ENCODE measurements at places on chromosomes 1 and 21.

DNA sequence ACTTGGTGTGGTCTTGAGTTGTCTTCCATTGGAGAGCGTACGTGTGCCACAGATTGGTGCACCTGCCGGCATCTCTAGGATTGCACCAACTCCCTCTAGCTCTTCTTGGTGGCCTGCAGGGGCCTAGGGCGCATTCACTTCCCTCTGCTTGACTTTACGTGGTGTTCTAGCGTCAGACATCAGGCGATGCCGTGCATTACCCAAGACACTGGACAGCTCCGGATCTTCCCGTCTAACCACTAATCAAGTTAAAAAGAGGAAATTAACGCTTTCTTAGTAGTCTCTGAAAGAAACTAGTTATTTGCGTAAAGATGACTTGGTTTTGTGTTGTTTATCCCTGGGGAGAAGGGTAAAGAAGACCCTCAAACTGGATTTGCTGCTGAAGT is 510 bp upstream of the IL10RB start:
- DNase-seq, result no peak

- DNase-seq, result no peak
Observed at GRCh38 chr1:245212221-245212710, 57.5 kb downstream of the KIF26B start.

DNA sequence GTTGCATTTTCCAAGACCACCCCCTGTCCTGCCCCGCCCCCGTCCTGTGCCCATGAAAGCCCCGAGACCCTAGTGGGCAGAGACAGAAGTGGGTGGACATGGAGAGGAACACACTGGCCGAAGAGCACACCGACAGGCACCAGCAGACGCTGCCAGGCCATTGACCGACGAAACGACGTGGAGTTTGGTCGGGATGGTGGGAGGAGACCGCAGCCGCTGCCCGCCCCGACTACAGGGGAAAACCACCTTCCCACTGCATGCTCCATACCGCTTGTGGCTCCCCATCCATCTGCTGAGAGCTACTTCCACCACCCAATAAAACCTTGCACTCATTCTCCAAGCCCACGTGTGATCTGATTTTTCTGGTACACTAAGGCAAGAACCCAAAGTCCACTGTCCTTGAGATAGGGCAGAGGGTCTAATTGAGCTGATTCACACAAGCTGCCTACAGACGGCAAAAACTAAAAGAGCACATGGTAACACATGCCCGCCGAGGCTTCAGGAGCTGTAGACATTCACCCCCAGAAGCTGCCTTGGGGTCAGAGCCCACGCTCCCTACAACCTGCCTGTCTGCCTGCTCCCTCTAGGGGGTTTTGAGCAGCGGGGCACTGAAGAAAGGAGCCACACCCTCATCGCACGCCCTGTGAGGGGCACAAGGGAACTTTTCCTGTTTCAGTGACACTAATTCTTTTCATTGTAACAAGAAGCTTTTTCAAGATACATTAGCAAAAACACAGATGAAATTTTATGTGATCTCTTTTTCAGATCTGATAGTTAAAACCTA is 81.2 kb upstream of the RAB3GAP2 start:
- no peak for DNase-seq

DNA sequence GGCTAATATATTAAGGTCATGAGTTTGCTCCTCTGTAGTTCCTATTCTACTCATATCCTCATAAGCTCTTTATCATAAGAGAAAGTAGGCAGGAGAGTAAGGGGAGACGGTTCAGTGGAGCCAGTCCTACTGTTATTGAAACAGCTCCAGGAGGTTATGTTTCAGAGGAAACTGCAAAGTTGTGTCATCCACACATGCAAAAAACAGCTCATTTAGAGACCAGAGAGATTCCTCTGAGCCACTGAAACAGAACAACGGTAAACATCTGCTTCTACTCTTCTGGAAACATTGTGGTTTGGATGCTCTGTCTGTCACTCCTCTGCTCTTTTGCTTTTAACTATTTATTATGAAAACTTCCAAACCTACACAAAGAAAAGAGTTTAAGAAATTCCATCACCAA is 66.3 kb upstream of the PPP2R5A start:
- no peak for DNase-seq

DNA sequence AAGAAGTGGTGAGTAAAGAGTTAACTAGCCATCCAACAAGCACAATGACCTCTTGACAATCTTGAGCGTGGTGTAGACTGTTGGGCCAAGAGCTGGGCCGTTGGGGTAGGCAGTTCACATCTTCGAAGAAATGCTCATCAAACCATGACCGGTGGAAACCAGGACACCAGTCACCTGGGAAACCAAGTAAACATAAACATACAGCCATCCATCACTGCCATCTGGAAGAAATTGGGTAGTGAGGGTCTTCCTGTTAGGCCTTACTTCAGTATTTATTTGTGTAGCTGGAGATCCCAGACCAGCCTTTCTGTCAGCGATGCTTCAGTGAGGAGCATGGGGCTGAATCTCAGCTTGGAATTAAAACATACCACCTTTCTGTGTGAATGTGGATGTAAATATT is 108.1 kb upstream of the HAO2 start:
- no peak for DNase-seq

- DNase-seq, result no peak
Observed at GRCh38 chr1:91617285-91617765, 116.7 kb downstream of the CDC7 start.

GRCh38 chr1:10640843-10641553 is 155.4 kb downstream of the CASZ1 start:
- no peak for DNase-seq

DNA sequence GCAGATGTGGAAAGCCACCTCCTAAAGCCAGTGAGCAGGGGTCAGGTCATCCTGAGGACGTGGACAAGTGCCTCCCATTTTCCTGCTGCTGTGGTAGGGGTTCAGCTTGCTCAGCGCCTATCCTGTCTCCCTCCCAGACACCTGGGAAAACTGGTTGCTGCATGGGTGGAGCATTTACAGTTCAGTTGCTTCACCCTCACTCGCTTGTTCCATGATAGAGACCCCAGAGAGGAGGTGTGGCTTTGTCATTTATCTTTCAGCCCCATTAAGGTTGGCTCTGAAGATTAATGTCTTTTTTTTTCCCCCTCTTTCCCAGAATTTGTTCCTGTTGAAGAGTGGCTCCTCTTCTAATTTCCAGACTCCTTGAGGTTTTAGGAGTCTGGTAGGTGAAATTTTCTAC is 9.2 kb downstream of the VANGL1 start:
- no peak for DNase-seq

GRCh38 chr1:225437710-225438437 is 10.0 kb upstream of the LBR start:
- no peak for DNase-seq

DNA sequence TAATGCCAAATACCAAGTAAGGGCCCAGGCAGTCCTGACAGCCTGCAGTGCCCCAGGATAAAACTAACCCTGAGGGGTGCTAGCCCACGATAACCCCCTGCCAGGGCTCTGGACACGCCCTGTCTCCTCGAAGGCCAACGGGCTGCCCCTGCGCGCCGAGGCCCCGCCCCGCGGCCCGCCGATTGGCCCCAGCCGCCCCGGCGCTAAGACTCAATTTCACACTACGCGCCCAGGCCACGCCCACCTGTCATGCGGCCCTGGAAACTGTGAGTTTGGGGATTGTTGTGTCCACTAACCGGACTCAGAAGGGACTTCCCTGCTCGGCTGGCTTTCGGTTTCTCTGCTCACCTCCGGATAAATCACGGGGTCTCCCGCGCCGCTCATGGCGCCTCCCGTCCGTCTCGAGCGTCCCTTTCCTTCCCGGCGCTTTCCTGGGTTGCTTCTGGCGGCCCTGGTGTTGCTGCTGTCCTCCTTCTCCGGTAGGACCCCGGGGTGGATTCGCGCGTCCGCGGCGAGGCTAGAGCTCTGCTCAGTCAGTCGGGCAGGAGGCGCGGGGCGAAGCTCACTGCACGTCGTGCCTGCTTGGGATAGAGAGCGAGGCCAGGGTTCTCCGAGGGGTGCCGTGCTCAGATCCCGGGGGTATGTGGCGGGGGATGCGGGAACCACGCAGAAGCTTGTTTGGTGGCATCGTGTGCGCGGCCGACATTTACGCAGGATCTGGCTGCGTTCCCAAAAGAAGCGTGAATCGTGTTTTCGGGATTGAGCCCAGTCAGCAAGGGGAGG is at the start of gene CR1L:
TSS of gene CR1L (plus strand) at position 282 of the 783 bp plus-strand sequence. CDS start at position 383, 101 bp downstream.
- no peak for DNase-seq

DNA sequence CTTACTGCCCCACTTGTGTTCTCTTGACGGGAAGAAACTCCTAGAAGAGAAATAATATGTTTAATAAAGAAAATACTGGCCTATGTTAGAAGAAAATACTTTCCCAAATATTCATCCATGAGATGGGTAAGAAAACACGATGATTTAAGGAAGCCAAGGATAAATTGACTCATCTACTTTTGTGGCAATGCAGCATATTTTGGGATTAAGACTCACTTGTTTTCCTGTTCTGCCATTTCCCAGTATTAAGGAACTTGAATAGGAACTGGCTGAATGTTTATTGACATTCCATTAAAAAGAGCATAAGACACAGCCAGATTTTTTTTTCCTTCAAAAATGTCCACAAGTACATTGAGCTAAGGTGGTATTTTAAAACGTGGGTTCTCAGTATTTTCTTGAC is 10.9 kb upstream of the ADAMTS5 start:
- no peak for DNase-seq

- no peak for DNase-seq
Observed at GRCh38 chr1:41504114-41505035, 19.9 kb upstream of the EDN2 start.

- no peak for DNase-seq
Observed at GRCh38 chr1:223456747-223457146, 63.5 kb downstream of the CCDC185 start.

DNA sequence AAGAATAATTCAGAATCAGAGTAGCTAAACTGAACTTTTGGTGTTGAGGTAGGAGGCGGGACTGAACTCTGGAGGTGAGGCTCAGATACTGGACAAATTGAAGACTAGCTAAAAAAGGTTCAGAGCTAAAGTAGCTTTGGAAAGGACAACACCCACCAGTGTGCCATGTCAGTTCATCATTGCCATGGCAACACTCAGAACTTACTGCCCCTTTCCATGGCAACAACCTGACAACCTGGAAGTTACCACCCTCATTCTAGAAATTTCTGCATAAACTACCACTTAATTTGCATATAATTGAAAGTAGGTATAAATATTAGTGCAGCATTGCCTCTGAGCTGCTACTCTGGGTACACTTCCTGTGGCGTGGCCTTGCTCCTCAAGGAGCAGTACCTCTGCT is 30.3 kb upstream of the POGK start:
- no peak for DNase-seq

GRCh38 chr1:17437260-17437579 is 2.3 kb downstream of the RCC2 start:
- DNase-seq, result no peak

GRCh38 chr1:151710187-151710840 is 6.3 kb downstream of the CELF3 start:
- no peak for DNase-seq

DNA sequence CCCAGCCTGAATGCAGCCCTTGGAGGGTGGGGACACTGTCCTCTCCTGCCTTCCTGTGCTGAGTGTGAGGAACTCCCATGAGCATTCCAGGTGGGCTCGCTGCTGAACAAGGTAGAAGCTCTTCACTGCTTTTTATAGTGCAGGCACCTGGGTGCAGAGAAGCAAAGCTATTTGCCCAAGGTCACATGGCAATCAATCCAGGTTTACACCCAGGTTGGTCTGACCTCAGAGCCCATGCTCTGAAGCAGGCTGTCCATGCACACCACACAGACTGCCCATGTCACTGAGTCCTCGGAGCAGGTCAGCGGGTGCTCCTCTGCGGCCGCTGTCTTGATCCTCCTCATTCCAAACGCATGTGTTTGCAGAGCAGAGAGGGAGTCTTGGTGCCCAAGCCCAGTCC is 323.4 kb upstream of the VAMP3 start:
- no peak for DNase-seq

DNA sequence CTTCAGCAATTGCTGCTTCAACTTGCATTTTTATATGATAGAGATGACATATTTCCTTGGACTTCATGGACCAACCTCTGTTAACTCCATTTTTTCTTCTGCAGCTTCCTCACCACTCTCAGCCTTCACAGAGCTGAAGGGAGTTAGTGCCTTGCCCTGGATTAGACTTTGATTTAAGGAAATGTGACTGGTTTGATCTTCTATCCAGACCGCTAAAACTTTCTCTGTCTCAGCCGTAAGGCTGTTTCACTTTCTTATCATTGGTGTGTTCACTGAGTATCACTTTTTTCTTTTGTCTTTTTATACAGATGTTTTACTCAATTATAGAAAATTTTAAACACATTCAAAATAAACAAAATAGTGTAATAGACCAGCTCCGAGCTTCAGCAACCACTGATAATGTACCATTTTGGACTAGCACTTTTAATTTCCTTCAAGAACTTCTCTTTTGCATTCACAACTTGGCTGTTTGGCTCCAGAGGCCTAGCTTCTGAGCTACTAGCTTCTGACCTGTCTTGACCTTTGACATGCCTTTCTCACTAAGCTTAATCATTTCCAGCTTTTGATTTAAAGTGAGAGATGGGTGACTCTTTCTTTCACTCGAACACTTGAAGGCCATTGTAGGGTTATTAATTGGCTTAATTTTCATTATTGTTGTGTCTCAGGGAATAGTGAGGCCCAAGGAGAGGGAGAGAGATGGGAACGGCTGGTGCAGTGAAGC is 9.3 kb downstream of the NEK7 start:
- DNase-seq, result no peak

GRCh38 chr1:100861379-100861778 is 33.3 kb downstream of the EXTL2 start:
- no peak for DNase-seq

- DNase-seq, result no peak
Observed at GRCh38 chr1:178870944-178871343, at the start of gene ANGPTL1. Gene ANGPTL1 (minus strand): TSS chr1:178871077. CDS start chr1:178865776, 5,301 bp downstream.

- DNase-seq, result no peak
Observed at GRCh38 chr1:220789532-220790147, 2.9 kb downstream of the MTARC1 start.

DNA sequence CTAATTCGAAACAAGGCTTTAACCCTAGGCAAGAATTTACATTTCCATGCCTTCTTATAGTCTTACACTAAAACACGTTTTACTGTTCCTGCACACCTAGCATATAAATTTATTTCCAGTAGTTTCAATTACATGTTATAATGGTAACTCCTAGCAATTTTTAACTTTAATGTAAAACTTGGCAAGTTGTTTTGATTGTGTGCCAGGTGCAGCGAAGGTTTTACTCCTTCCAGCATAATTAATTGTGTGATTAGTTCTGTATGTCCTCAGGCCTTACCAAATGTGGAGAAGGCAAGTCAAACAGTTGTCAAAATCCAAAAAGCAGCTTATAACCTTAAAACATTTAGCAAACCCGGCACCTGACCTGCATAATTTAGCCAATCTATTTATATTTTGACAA is 114.8 kb downstream of the KCNK1 start:
- DNase-seq, result no peak

DNA sequence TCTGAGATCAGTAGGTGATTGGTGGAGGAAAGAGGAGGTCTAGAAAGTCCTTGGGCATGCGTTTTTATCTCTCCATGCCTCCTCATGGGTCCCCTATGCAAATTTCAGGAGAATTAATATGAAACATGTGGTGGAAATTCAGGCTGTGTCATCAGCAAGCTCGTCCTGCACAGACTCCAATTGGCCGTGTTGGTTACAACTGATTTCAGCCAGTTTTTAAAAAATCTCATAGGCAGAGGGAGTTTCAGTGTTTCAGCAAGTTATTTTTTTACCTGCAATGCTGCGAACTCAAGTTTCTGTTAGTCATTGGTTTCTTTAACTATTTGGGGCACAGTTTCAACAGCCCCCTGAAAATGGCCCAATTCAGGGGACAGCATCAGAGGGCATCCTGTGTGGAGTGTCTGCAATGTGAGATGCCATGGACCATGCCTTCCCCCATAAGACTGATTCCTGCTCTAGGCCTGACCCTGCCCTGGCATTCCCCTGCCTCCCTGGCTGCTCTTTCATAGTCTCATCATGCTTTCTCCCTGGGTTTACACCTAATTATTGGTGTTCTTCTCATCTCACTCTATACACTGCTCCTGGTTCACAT is 59.9 kb downstream of the C1orf198 start:
- DNase-seq, result no peak

Data from HS-27A (cell line).